ENCODE measurements at places on chromosomes 12 and 14.

DNA sequence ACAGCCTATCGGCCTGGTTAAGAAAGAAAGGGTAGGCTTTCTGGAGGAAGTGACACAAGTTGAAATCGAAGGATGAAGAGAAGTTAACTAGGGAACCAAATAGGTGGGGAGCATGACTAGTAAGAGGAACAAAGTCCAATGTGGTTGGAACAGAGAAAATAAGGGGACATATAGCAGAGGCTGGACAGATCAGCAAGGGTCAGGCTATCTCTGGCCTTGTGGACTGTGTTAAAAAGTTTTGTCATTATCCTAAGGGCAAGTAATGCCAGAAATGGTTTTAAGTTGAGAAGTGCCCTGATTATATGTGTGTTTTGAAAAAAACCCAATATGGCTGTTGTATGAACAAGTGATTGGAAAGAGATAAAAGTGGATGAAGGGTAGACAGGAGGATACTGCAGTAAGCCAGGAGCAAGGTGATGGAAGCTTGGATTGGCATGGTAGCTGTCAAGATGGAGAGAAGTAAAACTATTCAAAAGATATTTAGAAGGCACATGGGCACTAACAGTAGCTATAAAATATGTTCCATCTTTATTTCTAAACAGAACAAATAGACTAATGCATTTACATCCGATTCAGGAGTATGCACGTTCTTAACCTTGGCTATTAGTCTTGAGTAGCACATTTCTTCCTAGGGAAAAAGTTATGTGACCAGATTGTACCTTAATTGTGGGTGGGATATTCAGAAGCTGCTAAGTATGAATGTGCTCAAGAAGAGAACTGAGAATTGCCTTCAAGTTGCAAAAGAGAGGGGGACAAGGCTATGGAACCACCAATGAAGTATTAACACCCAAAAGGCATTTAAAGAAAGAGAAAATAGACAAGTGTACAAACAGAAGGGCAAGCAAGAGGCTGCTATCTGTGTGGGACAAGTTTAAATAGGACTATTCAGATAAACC lies 46.8 kb upstream of the OR5AU1 start:
- DNase-seq, result no peak

GRCh38 chr12:85036234-85036707 lies at the start of the genes LRRIQ1 and TSPAN19:
TSS of gene LRRIQ1 (plus strand) at chr12:85036351. CDS start at chr12:85038177, 1,826 bp downstream.
TSS of gene TSPAN19 (minus strand) at chr12:85036277. CDS start at chr12:85029946, 6,331 bp downstream.
- DNase-seq, result peak; percentile 93

- DNase-seq, result no peak
Observed at GRCh38 chr12:23887055-23887835, 62.2 kb downstream of the SOX5 start.

DNA sequence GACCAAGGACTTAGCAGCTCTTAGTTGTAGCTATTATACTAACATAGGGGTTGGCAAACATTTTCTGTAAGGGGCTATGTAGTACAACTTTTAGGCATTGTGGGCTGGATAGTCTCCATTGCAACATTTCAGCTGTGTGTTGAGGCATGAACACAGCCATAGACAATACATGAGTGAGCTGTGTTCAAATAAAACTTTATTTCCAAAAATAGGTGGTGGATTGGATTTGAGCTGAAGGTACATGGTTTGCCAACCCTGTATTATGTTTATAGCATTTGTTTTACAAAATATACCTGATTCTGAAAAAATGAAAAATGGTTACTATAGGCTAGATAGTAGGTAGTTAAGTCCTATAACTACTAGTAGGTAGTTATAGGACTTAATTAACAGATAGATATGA lies 40.5 kb downstream of the ETNK1 start:
- no peak for DNase-seq

GRCh38 chr14:33435911-33436689 lies 497.4 kb downstream of the NPAS3 start:
- DNase-seq, result peak; percentile 76

DNA sequence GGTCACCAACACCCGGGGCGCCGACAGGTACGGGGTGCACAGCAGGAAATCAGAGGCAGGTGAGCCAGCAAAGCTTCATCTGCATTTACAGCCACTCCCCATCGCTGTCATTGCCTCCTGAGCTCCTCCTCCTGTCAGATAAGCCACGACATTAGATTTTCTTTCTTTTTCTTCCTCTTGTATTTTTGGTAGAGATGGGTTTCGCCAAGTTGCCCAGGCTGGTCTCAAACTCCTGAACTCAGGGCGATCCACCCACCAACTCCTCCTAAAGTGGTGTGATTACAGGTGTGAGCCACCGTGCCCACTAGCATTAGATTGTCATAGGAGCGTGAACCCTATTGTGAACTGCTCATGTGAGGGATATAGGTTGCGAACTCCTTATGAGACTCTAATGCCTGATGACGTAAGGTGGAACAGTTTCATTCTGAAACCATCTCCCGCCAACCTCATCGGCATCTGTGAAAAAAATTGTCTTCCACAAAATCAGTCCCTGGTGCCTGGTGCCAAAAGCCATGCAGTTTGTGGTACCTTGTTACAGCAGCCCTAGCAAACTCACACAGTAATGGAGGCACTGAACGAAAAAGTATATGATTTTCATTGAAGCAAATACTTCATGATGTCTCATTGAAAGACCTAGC lies 1.5 kb downstream of the STYK1 start:
- no peak for DNase-seq

DNA sequence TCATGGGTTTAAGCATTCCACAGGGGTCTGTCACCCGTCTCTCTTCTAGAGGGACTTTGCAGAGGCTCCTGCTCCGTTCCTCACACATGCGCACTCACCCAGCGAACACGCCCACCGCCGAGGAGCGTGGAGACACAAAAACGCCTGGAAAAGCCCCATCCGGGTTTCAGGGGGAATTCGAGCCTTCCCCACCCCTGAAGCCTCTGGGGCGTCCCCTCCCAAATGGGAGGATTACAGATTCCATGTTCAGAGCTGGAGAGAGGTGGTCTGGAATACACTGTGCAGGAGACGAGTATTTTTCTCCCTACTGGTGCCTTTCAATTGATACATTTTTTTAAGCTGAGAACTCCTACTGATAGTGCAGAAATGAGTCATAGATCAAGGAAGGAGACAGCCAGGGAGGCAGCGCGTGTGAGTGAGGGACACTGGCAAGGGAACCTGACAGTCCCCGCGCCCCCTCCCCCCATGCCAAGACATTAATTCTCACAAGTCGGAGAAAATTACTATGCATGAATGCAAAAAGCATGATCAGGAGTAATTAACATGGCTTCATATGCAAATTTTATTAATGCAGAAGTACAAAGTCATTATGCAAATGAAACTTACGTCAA lies 36.9 kb downstream of the BCL11B start:
- DNase-seq, result peak; percentile 71

GRCh38 chr14:61569308-61569707 lies 126.0 kb upstream of the HIF1A start:
- DNase-seq, result no peak

DNA sequence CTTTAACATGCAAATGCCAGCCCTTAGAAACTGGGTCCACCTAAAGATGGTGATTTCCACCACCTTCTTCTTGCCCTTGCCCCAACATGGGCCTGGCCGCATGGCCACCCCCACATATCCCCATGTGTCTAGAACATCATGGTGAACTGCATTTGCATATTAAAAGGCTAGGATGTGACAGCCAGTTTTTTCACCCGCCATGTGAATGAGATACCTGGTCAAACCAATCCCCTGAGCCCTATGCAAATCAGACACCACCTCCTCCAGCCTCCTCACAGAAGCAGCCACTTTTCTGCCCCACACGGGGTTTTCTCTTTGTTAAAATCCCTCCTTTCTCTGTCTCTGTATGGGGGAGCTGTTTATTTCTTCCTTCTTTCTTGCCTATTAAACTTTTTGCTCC lies 1322.5 kb downstream of the FSCB start:
- DNase-seq, result no peak

DNA sequence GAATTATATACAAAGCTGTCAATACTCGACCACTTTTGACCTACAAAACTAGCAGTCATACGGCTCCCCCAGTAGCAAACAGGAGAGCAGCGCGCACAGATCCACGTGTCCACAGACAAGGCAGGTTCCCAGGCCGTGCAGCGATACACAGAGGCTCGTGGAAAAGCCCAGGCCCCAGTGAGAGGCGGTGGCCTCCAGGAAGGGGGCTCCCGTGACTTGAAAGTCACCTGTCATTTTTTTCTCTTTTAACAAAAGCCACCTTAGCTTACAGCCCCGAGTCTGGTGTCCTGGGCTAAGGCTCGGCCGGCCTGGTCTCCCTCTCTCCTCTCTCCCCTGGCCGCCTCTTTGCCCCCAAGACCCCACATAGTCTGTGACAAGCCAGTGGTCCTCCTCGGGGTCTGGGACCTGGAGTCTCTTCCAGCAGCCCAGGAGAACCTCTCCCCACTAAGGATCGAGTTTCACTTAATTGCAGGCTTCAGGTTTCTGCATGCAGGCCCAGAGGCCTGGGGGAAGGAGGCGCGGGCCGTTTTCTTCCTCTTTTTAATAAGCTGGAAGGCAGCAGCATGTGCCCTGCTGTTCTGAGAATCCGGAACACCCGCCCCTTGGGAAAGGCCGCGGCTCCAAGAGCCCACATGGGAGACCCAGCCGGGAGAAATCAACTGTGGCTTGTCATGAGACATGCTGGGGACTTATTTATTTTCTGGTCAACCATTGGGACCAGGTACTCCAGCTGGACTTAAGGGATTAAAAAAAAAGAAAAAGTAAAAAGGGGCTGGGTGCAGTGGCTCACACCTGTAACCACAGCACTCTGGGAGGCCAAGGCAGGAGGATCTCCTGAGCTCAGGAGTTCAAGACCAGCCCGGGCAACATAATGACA lies 15.9 kb downstream of the NCOR2 start:
- DNase-seq, result peak; percentile 45

DNA sequence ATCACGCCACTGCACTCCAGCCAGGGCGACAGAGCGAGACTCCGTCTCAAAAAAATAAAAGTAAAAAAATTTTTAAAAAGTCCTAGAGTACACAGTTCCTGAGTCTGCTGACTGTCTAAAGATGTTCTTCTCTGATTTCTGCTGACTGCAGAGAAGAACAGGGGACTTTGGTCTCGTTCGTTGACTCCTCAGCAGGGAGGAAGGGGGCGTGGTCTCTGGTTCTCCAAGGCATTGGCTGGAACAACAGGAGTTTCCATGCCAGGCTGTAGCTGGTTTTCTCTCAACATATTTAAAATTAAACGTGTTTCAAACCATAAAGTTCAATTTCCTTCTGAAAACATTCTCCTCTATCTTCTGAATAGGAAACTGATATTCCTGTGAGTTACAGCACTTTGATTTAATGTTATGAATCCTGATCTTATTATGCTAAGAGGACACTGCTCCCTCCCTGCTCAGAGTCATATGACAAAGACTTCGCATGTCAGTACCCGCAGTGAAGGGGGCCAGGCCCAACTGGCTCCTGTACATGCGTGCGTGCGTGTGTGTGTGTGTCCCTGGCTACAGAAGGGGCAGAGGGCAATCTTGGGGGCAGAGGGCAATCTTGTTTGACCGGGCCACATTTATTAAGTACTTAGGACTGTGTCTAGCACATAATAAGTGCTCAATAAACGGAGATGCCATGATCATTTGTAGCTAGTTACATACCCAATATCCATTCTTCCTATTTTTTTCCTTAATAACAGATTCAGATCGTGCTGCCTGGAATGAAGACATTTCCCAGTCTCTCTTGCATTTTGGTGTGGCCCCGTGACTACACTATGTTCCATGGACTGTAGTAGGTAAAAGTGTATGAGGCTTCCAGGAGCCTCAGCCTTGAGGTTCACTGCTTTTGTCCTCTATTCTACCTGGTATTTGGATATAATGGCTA lies 16.5 kb upstream of the HNF1A start:
- DNase-seq, result no peak

DNA sequence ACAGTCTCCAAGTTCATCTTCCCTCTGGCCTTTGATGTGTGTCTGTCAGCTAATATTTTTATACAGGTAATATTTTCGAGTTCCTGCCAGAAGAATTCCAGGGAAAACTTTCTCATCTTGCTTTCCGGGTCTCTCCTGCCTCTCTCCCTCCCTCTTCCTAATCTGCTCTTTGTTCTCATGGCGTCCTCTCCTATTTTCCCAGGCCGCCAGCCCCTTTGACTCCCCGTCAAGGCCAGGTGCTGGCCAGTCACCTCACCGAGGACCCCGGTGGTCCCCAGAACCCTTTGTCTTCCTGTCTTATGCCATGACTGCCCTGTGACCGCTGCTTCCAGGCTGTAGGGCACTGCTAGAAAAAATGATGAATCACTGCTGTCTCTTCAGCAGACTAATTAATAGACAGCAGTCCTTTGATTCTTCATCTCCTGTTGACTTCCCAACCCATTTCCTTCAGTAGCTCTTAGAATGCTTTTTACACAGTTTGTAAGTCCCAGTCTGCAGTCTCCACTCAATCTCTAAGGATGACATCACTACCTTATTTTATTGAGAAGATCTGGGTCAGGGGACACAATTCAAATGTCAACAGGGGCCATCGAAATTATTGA lies 40.7 kb downstream of the PPFIBP1 start:
- no peak for DNase-seq

GRCh38 chr12:76583301-76583700 lies 23.7 kb upstream of the OSBPL8 start:
- no peak for DNase-seq

DNA sequence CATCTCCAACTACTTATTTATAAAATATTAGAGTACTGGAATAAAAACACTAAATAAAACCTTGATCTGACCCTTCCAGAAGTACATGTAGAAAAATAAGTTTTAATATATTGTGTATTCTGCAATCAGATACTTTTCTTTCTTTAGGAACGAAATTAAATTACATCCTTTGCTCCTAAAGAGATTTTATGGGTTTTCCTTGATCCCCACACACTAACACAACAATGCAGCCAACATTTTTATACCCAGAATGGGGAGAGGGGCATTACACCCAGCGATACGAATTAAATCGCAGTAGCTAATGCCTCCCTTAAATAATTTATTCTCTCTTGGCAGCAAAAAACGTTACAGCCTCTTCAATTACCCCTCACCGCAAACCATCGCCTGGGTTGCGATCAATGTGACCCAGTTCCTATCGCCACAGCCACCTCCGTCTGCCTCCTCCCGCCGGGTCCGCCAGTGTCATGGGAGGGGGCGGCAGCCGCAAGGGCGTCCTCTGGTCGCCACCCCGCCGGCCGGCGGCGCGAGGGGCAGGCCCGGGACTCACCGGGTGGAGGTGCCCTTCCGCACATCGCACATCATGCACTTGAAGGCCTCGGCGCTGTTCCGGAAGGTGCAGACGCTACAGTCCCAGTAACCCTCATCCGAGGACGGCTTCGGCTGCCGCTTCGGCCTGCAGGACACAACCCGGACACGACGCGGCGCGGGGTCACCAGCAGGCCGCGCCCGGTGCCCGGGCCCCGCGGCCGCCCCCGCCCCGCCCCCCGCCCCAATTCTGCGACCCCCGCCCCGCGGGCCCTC lies 796 bp downstream of the YAF2 start:
- peak; percentile 70 for DNase-seq

Data from fibroblast of upper back skin (primary cell).